ENCODE measurements at places on chromosomes 6 and 20.

GRCh38 chr6:127365874-127366273 is 22.5 kb upstream of the ECHDC1 start:
- no peak for DNase-seq

DNA sequence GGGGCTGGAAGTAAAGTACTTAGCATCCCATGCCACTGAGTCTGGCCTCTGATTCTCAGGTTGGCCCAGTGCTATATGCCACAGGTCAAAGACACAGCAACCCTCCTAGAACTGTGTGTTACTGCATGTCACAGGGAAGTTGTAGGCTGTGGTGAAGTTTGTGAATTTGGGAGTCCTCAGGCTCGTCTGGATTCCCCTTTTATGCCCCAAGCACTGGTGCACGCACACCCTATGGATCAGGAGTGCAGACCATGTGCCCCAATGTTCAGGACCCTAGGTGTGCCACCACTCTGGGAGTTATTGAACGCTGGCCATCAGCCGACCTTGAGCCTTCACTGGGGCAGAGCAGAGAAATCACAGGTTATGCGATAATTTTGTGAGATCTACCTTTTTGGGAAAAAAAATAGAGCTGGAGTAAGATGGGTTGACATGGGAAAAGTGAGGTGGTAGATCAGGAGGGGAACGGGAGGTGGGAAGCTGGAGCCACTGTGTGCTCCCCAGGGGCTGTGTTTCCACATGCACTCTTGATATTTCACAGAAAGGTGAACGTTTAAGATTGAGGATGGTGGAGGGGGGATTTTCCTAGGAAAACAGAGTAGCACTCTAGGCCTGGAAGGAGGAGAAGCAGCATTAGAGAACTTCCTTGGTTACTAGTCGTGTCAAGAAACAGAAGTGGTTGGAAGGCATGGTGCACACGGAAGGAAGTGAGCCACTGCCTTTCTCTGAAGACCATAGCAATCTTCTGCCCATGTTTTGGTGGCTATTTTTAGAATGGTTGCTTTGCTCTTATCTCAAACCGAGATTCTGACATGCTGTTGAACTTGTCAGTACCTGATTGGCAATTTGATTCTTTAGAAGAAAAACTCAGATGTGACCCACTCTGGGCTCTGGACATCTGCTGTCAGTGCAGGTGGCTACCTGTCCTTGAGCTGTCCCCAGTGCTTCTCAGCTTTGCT is 44.1 kb downstream of the DUSP22 start:
- no peak for DNase-seq

GRCh38 chr6:113292646-113293422 is 564.3 kb upstream of the MARCKS start:
- no peak for DNase-seq

DNA sequence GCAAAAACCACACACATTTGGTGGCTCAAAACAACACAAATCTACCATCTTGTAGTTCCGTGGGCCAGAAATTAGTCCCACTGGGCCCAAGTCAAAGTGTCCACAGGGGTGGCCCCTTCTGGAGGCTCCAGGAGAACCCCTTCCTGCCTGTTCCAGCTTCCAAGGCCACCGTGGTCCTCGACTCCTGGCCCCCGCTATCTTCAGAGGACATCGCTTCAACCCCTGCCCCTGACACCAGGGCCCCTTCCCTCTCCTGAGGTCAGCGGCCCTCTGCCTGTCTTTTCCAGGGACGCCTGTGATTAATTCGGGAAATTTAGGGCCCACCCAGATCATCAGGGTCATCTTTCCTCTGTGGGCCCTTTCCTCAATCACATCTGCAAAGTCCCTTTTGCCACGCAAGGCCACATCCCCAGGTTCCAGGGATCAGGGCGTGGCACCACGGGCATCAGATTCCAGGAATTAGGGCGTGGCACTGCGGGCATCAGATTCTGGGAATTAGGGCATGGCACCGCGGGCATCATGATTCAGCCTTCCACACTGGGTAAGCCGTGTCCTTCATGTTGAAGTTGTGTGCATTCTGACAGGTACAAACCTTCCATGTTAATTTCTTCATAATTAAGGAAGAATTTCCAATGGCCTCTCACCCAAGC is 59.9 kb upstream of the SMOC2 start:
- no peak for DNase-seq

DNA sequence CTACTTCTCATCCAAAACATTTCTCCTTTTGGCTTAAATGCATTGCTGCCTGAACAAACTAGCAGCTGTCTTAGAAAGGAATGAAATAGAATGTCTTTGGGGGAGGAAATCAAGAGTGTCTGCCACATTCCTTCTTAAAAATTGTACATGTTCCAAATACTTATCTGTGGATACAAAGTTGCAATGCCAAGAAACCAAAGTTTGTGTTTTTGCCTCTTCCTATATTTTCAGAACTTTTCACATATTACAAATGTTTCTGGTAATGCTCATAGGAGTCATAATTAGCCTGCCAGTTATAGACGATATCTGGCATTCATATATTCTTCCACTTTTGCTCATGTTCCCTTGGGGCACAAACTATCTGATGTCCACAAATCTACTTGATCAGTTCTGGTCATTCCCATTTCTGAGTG is 165.5 kb upstream of the BMP5 start:
- DNase-seq, result no peak

GRCh38 chr6:43229803-43230620 is 731 bp upstream of the DNPH1 start:
- no peak for DNase-seq

DNA sequence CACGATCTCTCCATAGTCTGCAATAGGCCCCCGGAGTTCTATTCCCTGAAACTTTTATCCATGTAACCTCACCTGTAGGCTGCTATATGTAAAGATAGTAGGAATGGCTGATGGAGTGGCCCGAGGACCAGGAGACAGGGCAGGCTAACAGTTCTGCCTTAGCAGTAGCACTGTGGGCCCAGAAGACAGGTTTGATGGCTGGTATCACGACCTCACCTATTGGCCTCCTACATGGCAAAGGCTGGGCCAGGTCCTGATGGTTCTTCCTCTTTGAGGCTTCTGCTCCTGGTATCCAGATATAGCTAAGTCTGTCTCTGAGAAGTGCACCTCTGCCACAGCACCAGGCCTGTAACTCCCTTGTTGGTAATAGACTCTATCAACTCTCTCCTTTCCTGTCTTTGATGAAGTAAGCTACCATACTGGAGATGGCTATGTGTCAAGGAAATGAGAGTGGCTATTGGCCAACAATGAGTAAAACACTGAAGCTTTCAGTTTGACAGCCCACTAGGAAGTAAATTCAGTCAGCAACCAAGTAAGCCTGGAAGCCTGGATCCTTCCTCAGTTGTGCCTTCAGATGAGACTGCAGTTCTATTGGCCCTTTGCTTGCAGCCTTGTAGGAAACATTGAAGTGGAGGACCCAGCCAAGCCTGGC is 5.7 kb downstream of the SPEF1 start:
- DNase-seq, result no peak

DNA sequence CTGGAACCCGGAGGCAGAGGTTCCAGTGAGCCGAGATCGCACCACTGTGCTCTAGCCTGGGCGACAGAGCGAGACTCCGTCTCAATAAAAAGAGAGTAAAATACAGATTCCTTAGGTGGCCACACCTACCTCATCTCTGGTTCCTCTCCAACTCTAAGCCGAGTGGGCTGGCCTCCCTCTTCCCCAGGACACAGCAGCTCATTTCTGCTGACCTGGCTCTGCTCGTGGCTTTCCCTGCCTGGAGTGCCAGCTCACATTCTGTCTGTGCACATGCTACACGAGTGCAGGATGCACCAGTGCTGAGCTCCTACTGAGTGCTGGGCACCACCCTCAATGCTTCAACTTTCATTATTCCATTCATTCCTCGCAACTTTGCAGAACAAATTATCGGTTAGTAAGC is 28.8 kb downstream of the EFCAB8 start:
- no peak for DNase-seq

GRCh38 chr20:40769677-40770285 is 80.7 kb upstream of the MAFB start:
- no peak for DNase-seq

DNA sequence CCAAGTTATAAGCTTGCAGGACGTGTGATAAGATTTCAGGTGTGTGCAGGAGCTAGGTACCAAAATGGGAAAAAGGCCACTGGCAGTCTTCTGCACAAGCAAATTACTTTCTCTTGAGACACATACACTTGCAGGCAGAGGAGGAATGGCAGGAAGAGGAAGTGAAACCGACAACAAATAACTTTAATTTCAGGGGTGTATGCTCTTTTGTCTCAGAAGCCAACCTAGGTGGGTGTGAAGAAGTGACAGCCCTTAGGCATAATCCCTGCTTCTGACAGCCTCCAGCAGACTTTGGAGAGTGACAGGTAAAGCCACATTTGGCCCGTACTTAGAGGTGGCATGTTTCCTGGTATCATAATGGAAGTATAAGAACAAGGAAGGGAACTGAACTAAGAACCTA is 118.8 kb upstream of the TRAF3IP2 start:
- no peak for DNase-seq

- no peak for DNase-seq
These were observed 574.2 kb upstream of the JAG1 start for GRCh38 chr20:11248011-11248409.

GRCh38 chr20:38290829-38291814 is 12.8 kb upstream of the BPI start:
- DNase-seq, result no peak
